ENCODE measurements at places on chromosomes 1 and 21. TPM values are rescaled to one million over a fixed set of nuclear protein-coding genes. Genes with fewer than 3 reads are reported as not detected.

- no peak for DNase-seq
Measured at GRCh38 chr1:153663211-153663610, 4.7 kb downstream of the SNAPIN start.

DNA sequence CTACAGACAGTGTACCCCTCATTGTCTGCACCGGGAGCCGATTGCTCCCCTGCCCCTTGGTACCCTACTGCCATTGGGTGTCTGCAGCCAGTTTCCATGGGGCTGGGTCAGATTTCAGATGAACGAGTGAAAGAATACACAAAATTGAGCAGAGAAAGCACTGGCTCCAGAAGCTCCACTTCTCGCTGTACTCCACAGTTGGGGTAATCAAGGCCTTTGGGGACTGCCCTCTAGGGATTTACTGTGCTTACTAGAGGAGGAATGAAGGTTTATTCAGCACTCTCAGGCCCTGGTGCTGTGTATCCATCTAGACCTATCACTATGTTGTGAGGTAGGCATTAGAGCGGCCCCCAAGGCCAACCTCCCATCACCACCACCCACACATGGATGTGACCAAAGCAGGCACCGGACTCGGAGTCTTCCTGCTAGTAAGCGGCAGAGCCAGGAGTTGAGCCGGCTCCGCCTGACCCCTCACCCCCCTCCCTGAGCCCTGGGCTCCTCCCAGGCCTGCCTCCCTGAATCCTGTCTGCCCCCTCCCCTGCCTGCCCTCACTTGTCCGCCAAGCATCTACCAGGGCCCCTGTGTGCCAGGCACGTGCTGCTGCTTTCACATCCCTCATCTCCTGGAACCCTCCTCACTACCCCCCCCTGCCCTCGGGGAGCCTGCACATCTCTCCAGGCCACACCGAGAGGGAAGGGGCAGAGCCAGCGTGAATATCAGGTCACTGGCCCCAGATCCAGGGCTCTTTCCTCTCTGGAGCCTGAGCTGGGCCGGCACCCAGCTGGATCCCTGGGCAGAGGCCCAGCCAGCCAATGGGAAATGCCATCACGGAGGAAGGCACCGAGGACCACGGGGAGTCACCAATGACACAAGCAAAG lies 23.3 kb downstream of the KCNN3 start:
- DNase-seq = no peak

DNA sequence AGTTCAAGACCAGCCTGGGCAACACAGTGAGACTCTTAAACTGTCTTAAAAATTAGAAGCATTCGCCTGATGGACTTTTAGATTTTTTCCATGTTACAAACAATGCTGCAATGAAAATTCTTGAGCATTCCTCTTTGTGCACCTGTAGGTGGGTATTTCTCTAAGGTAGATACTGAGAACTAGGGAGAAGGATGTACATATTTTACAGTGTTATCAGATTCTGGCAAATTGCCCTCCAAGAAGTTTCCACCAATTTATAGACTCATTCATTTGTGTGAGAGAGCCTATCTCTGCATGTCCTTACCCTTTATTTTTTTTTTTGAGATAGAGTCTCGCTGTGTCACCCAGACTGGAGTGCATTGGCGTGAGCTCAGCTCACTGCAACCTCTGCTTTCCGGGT lies 12.3 kb upstream of the LEFTY2 start:
- no peak for DNase-seq

DNA sequence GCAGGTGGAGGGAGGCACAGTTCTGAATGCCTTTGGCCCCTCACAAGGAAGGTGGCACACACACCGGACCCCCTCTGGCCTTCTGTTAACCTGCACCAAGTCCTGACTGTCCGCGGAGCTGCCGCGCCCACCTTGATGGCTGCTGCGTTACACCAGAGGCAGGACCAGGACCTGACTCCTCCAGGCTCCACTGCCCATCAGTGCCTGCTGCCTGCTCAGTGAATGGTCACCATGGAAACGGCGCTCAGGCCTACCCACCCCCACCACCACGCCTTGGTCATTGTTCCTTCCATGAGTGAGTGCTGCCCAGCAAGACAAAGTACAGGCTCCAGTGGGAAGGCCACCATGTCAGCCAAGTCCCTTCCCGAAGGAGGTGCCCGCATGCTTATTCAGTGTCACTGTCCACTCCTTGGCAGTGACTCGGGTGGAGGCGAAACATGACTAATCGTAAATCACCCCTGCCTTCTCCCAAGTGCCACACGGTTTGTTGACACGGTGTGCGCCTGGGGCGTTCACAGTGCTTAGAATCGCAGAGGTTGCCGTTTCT lies 57.3 kb downstream of the SLC37A1 start:
- DNase-seq = no peak

DNA sequence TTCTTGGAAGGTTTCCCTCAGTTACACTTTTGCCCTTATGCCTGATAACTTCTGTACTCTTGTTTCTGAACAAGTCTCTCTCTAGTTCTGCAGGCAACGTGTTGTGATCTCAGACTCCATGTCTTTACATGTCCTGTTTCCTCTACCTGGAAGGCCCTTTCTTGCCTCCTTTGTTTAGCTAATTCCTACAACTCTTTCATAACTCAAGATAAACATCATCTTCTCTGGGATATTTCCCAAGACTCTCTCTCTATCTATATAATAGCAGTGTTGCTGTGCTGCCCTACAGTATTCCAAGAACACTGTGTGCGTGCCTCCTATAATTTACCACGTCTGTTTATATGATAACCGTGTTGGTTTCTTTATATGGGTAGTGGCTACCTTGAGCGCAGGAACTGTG lies 47.8 kb downstream of the CHRM3 start:
- no peak for DNase-seq

The SDHC gene
- 190 TPM for total RNA-seq

All from activated T-helper 2 cell treated with anti-CD3 and anti-CD28 coated beads, Interferon-gamma antibody, Interleukin-2, Interleukin-4, amounts not matched to agents 10 μg/mL and 5 μg/mL and 100 μg/mL, durations not matched to agents 14 hours and 24 hours and 36 hours (primary cell).